ENCODE measurements at places on chromosomes 1 and 21.

GRCh38 chr1:212727386-212728181, 27.9 kb upstream of the BATF3 start:
- no peak for DNase-seq

GRCh38 chr1:226684026-226684425, 55.1 kb downstream of the ITPKB start:
- DNase-seq, result no peak

- no peak for DNase-seq
Observed at GRCh38 chr1:67853704-67854103, 20.4 kb upstream of the GNG12 start.

GRCh38 chr21:38887062-38887686, 81.4 kb downstream of the ETS2 start:
- no peak for DNase-seq

- DNase-seq, result no peak
Observed at GRCh38 chr21:34615487-34615814, 538 bp upstream of the RCAN1 start.

DNA sequence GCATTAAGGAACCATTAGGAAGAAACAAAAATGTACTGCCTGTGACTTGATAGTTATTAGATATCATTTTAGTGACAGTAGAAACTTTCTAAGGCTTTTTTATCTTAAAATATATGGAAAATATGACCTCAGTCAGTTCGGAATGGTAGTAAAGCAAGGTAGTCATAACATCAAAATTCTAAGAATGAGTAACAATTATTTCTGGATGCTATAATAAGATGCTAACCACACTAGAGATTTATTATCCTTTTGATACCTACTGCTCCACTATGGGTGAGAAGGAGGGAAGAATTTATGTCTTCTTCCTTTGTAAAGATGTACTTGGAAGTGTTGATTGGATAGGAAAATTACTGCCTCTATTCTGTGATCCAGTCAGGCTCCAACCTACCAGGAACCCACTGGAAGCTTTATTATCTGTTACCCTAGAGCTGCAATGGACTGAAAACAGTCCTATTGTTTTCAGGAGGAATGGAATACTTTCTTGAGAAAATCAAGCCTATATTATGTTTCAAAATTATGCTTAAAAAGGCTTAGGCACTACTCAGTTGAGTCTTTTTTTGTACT, 8.8 kb downstream of the FMN2 start:
- no peak for DNase-seq

- no peak for DNase-seq
Observed at GRCh38 chr1:44642255-44642654, 32.0 kb downstream of the TMEM53 start.

Data from stimulated activated CD4-positive, alpha-beta T cell treated with anti-CD3 and anti-CD28 coated beads, Interleukin-4, amount 100 ng/mL, for 4 hours (primary cell).